ENCODE measurements at places on chromosomes 4 and X.
A peak's percentile ranks its signal among the peaks of the same experiment; 100 is the strongest.

GRCh38 chrX:24702362-24703184, 8.9 kb downstream of the POLA1 start:
- no peak for DNase-seq

- no peak for DNase-seq
These were observed 10.5 kb upstream of the MGST2 start for GRCh38 chr4:139655116-139655515.

- DNase-seq = peak; percentile 75
These were observed 22.1 kb downstream of the TMEM131L start for GRCh38 chr4:153488006-153488891.

GRCh38 chrX:115356369-115356768, 66.9 kb downstream of the LUZP4 start:
- no peak for DNase-seq

DNA sequence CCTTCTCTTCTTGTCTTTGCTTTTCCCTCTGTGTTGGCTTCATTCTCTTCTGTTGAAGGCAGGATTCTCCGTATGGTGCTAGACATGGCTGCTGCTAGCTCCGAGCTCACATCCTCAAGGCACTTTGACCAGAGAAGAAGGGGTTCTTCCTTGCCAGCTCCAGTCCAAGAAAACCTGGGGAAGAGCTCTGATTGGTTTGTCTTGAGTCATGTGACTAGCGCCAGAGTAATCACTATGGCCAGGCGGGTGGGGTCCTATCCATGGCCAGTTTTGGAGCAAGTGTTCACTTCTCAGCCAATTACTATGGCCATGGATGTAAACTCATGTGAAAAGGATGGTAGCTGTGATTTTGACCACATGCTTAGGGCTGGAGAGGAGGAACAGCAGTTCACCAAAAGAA, 74.2 kb downstream of the CT47B1 start:
- DNase-seq = no peak

DNA sequence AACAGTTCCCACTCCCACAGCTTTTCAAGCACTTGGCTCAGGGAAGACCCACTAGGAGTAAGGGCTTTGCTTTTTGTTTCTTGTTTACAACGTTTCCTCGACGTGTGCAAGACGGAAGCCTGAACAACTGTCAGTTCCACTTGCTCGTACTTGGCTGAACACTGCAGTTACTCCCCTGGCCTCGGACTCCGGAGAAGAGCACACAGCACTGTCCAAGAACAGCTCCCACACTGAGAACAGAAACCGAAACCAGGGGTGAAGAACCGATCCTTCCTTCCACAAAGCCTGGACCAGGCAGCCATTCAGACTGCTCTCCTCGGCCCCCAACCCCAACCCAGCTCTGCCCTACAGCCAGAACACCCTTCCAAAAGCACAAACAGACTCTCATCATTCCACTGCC, 25.5 kb downstream of the IRF2 start:
- DNase-seq = no peak

- no peak for DNase-seq
These were observed 6.5 kb downstream of the FAM199X start for GRCh38 chrX:104172788-104173187.

GRCh38 chr4:5973486-5974220, 44.6 kb downstream of the C4orf50 start:
- DNase-seq = no peak

- no peak for DNase-seq
These were observed 133.4 kb upstream of the MSX1 start for GRCh38 chr4:4726051-4726450.

DNA sequence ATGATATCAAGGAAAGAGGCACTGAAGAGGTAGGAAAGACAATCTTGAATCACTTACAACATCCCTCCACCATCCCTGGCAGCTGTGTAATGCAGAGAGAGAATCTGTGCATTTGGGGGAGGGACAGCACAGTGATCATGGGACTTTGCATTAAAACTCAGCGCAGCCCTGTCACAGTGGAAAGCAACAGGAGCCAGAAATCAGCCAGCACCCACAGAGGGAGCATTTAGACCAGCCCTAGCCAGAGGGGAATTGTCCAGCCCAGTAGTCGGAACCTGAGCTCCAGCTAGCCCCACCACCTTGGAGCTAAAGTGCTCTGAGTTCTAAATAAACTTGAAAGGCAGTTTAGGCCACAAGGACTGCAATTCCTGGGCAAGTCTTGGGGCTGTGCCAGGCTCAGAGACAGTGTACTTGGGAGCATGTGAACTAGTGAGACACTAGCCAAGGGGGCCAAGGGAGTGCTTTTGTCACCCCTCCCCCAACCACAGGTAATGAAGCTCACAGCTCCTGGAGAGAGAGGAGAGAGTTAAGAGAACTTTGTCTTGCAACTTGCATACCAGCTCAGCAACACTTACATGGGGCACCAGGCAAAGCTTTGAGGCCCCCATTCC, 83.9 kb upstream of the FAM241A start:
- DNase-seq = no peak

DNA sequence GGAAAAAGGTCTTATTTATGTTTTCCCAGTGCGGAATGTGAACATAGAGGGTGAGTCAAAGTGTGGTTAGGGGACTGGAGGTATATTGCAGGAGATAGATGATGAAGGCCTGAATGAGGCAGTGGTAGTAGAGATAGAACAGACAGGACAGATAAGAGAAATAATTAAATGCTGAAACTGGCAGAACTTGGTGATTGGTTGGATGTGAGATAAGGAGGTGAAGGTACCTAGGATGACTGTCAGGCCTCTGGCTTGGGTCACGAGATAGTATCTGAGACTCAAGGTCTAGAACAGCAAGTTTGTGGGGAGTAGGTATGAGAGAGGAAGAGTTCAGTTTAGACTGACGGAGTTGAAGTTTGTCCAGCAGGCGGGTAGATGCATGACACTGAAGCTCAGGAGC, 3.5 kb downstream of the MND1 start:
- DNase-seq = no peak

DNA sequence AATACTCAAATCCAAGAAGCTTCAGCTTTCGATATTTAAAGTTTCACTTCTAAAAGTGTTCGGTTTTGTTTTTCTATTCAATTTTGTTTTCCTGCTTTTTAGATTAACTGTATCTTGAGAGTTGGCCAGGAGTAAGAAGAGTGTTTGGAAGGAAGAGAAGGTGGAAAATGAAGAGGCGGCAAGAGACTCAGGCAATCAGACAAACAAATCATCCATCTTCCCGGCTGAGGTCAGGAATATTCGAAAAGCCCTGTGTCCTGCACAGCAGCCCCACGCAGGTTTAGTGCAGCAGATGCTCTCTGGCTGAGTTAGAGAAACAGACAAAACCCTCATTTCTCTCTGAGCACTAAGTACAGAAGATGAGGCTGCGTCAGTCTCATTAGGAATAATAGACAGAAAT, 330.3 kb upstream of the NOCT start:
- no peak for DNase-seq
